ENCODE measurements at places on chromosomes 6 and 20. TPM values are rescaled to one million over a fixed set of nuclear protein-coding genes. Genes with fewer than 3 reads are reported as not detected.

DNA sequence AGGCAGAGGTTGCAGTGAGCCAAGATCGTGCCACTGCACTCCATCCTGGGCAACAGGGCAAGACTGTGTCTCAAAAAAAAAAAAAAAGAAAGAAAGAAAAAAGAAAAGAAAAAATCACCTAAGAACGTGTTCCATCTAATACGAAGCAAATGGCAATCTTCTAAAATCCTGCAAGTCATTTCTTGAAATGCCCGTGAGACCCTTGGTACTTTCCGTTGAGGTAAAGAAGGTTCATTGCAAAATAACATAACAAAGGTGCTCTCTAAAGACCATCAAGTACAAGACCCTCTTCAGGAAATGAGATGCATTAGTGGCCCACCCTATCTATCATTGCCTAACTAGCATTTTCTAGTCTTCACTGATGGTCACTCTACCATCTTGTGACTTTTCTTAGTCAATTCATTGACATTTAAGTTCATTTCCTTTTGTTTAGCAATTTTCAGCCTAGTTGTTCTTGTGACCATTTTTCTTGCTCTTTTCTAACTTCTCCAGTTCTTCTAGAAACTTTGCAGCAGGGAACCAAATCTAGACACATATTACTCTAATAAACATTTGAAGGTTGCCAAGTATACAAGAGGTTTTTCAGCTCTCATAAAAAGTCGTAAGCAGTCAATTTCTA lies 14.0 kb downstream of the MBOAT1 start:
- no peaks in the 10 kb centered on the region for H3K36me3 ChIP-seq
- H3K4me1 ChIP-seq = peaks cover 6% of the 10 kb centered on the region
- no peak for DNase-seq
- H3K27ac ChIP-seq = no peak overlapping the region

DNA sequence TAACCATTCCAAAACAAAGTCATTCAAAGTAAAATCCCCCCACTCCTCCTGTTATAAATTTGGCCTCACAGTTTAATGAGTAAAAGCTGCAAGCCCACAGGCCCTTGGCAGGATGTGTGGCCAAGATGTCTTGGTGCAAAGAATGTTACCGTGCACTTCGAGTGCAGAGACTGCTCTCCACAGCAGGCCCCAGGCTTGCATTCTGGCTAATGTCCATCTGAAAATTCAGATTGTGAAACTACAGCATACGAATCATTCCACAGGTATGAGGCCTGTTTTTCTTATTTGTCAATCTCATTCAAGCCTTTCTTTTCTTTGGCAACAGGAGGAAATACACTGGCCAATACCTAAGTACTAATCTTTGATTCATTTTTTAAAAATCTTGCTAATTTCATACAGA lies 7.1 kb downstream of the RPS6KA2 start:
- peak; percentile 85 for DNase-seq
- H3K27me3 ChIP-seq = no peaks in the 10 kb centered on the region
- peaks cover 29% of the 10 kb centered on the region for H3K4me1 ChIP-seq
- H3K27ac ChIP-seq = peak overlapping the region; percentile 31

DNA sequence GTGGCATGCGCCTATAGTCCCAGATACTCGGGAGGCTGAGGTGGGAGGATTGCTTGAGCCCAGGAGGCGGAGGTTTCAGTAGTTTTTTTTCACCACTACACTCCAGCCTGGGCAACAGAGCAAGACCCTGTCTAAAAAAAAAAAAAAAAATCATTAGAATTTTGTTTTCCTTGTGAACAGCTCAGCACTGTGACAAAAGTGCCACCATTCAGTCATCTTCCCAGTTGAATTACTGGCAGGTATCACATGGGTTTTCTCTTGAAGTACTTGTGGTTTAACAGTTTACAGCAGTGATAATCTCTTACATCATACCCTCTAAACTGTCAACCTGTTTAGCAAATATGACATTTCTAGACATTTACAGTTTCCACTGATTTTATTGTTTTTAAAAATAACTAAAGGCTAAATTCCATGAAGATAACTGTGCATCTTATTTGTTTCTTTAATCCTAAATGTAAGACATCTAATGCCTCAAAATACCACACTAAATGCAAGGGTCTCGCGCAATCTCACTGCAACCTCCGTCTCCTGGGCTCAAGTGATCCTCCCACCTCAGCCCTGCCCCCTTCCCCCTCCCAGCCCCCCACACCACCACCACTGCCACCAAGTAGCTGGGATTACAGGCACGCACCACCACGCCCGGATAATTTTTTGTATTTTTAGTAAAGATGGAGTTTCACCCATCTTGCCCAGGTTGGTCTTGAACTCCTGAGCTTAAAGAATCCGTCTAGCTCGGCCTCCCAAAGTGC lies 7.0 kb downstream of the TRPC4AP start:
- H3K27ac ChIP-seq = no peak overlapping the region
- no peak for DNase-seq
- H3K27me3 ChIP-seq = no peaks in the 10 kb centered on the region
- peaks cover 9% of the 10 kb centered on the region for H3K36me3 ChIP-seq

GRCh38 chr6:29014729-29015608 lies 9.9 kb upstream of the ZNF311 start:
- H3K36me3 ChIP-seq = no peaks in the 10 kb centered on the region
- H3K4me1 ChIP-seq = peaks cover 2% of the 10 kb centered on the region
- peaks cover 33% of the 10 kb centered on the region for H3K27me3 ChIP-seq
- no peak overlapping the region for H3K27ac ChIP-seq
- peak overlapping the region; percentile 28 for H3K4me3 ChIP-seq
- no peak for DNase-seq

The ZSCAN26 gene
- total RNA-seq = 24.6 TPM

The OPN5 gene
- total RNA-seq = 0.18 TPM

Measured in muscle of leg (tissue), 16 donors.